ENCODE measurements at places on chromosomes 4 and X. TPM values are rescaled to one million over a fixed set of nuclear protein-coding genes. Genes with fewer than 3 reads are reported as not detected.

Gene OTC
- not detected for total RNA-seq

Gene LONRF3
- 0.69 TPM for total RNA-seq

Gene HSD17B13
- total RNA-seq: 0.31 TPM

Gene TSPAN6
- 20.1 TPM for total RNA-seq

Gene MAD2L1
- total RNA-seq: 56.8 TPM

Gene GPRASP2
- total RNA-seq: 8.8 TPM

Gene CCDC110
- total RNA-seq: 2.8 TPM

Gene PDCL2
- total RNA-seq: not detected

Gene GYPE
- total RNA-seq: not detected

Gene MAGEA12
- not detected for total RNA-seq

Gene GRID2
- total RNA-seq: not detected

Gene GAGE12E
- not detected for total RNA-seq

Gene TBC1D9
- total RNA-seq: 10.3 TPM

Gene CT45A2
- total RNA-seq: not detected

Gene GK2
- total RNA-seq: not detected

Gene STARD8
- total RNA-seq: 15.0 TPM

Gene MTM1
- total RNA-seq: 13.0 TPM

Gene EGFL6
- not detected for total RNA-seq

Gene GABRQ
- total RNA-seq: not detected

Gene RHOH
- total RNA-seq: not detected

Gene RTL3
- total RNA-seq: not detected

Gene GIMD1
- not detected for total RNA-seq

Gene PNMA6A
- total RNA-seq: 8.7 TPM

Gene DACH2
- under 0.01 TPM for total RNA-seq

Gene DCUN1D4
- total RNA-seq: 42.3 TPM

Measured in melanocyte of skin (primary cell).